ENCODE measurements at places on chromosomes 2 and 18.

- no peak for DNase-seq
Observed at GRCh38 chr2:84427235-84428138, 31.6 kb downstream of the SUCLG1 start.

GRCh38 chr2:189312211-189312610 is 129.1 kb upstream of the WDR75 start:
- no peak for DNase-seq

GRCh38 chr2:156765450-156765849 is 329.3 kb downstream of the GPD2 start:
- DNase-seq: no peak

DNA sequence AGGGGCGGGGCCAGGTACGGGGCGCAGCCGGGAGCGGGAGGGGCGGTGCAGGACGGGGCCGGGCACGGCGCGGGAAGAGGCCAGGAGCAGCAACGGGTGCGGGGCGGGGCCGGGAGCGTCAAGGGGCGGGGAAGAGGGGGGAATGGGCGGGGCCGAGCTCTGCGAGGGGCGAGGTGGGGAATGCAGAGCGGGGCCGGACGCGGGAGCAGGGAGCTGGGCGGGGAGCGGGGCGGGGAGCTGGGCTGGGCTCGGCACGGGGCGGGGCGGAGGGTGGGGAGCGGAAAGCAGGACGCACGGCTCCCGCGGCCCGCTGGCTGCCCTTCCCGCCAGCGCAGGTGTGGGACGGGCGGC is at the start of gene IMPA2:
IMPA2 (plus strand) TSS at position 316 of the 351 bp plus-strand sequence. CDS start 163 bp downstream, outside the sequence.
- no peak for DNase-seq

DNA sequence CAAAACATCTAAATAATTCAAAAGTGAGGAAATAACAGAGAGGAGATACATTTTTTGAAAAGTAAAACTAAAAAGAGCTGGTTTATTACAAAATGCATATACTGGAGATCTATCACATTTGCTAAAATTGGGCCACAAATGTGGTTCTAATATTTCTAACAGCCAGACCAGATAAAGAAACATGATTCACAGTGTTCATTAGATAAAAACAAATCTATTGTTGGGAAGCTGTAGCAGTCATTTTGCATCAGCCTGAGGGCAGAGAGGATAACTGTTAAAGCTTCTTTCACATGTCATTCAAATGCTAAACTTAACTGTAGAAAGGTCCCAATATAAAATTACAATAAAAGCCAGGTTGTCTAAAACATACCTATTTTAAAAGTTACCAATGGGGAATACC is 148.3 kb downstream of the GULP1 start:
- DNase-seq: no peak

DNA sequence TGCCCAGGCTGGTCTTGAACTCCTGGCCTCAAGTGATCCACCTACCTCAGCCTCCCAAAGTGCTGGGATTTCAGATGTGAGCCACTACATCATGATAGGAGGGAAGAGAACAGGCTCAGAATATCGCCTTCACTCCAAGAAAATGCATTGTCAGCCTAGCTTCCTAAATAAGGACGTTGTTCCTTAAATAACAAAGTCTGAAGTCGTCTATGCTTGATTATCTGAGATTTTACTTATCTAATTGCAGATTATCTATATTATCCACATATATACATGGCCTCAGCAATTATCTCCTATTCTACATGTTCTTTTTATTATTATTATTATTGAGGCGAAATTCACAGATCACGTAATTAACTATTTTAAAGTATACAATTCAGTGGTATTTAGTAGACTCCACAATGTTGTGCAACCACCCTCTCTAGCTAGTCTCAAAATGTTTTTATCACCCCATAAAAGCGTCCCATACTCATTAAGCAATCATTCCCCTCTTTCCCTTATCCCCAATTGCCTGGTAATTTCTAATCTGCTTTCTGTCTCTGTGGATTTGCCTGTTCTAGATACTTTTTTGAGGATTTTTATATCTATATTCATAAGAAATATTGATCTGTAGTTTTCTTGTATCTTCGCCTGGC is 95.1 kb upstream of the RFX8 start:
- DNase-seq: no peak

DNA sequence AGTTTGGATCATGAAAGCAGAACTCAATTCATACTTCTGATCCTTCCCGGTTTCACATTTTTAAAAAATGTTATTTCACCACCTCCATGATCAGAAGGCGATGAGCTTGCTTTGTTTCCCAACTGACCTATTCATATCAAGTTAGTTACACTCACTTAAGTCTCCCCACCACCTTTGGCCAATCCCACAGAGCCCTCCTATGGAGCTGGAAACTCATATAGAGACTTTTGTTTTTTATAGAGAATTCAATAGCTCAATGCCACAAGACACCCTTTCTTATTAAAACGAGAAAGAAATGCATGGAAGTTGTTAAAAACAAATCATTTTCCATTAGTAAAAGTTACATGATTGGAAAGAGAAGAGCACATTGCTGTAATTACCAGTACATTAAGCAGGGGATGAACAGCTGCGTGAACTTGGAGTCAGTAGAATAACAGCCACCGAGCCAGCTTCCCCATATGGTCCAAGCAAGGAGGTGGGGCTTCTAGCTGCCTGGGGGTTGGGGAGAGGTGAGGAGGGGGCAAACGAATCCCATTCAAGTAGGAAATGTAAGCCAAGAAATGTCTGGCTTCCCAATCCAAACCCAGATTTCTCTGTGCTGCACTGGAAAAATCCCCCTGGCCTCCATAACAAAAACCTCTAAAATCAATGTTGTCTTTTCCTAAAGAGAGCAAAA is 614.5 kb downstream of the IRS1 start:
- DNase-seq: no peak

DNA sequence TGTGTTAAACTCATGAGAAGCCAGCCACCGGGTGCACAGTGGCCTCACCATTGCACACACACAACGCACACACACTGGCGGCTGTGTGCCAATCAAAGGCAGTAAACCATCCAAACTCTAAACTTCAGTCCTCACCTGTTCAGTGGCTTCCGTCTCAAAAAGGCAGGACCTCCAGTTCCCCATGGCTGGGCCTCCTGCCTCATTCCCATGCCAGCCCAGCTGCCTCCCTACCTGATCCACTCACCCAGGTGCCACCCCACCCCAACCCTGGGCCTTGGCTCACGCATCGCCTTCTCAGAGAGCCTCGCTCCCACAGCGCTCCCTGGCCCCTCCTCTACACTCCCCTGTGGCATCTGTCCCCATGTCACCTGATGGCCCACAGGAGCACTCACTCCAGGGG is 190.9 kb downstream of the EIPR1 start:
- DNase-seq: no peak

DNA sequence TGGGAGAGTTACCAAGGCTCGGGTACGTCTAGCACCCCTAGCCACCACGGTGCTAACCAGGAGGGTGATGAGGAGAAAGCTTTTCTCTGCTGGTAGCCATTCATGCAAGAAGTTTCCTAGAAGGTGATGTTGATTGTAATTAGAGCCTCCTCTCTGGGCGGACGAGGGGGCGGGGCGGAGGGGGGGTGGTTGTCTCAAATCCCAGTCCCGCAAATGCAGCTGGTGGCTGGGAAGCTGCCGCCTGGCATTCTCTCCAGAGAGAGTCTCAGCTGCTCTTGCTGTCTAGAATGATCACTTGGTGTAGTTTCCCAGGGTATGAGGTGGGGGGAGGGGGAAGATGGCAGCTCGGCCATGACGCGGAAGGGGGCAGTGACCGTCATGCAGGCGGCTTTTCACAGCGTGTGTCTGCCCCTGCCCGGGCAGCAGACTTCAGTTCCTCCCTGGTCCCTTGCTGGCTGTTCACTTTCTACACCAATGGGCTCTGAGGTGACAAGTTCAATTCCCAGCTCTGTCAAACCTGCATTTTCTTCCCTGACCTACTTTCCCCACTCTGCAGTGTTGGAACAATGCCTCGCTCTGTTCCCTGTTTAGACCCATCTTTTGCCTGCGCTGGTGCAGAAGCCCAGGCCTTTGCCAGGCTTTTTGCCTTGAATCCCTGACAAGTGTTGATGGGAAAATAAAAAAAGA is 61.5 kb upstream of the KLF7 start:
- no peak for DNase-seq
